ENCODE measurements at places on chromosomes 7 and 10.

- DNase-seq = peak; percentile 45
Observed at GRCh38 chr7:13742126-13742525, 247.3 kb downstream of the ETV1 start.

DNA sequence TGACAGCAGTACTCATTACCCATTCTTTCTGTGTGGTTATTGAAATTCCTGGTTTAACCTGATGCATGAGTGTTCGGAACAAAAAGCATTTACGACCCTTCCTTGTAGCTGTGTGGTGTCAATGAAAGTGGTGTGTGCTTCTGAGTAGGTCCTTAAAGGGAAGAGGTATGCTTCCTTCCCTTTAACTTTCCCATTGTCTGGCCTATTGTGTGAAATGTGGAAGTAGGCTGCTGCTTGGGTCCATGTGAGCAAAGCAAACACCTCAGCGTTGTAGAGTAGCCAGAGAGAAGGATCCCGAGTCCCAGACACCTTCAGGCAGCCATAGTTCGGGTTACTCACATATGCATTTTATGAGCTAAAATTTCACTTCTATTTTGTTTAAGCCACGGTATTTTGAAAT, 74.7 kb downstream of the TSPAN12 start:
- DNase-seq = no peak

GRCh38 chr7:131502810-131503508, 53.5 kb downstream of the PODXL start:
- DNase-seq = peak; percentile 20

DNA sequence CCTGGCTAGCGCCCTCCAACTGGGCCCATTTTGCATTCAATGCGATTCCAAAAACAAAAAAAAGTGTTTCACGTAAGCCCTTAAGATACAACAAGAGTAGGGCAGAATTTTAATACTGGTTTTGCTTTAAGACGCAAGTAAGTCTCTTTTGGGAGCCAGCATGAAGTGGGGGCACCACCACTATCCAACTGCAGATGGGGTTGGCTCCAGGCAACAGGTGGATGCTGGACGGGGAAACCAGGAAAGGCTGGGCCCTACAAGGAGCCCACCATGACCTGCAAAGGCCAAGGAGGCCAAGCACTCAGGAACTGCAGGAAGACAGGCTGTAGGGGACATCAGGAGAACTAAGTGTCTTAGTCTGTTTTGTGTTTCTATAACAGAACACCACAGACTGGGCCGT, 86.5 kb upstream of the INSIG1 start:
- DNase-seq = no peak

DNA sequence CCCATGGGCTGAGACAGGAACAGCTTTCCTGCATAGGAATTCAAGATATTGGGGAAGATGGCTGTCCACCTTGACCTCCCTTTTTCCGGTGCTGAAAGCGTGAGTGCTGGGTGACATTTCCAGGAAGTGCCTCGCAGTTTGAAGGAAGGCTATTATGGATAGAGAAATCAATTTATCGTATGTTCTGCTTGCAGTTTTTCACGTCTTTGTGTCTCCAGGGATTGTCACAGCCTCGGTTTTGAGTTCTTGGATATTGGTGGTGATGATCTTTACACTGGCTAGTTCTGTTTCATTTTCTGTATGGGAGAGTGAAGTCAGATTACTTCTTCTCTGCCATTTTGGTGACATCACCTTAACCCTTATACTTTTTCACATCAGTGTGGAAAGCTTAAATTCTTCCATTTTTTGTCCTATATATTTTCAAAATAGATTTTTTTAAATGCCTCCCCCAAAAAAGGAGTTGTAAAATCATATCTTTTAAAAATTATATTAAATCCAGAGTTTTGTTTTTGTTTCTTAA, 102.5 kb upstream of the APBB1IP start:
- no peak for DNase-seq

GRCh38 chr10:95443636-95444035, 117.5 kb downstream of the SORBS1 start:
- DNase-seq = no peak

GRCh38 chr10:43819464-43820230, 171.0 kb upstream of the ZNF32 start:
- DNase-seq = no peak

DNA sequence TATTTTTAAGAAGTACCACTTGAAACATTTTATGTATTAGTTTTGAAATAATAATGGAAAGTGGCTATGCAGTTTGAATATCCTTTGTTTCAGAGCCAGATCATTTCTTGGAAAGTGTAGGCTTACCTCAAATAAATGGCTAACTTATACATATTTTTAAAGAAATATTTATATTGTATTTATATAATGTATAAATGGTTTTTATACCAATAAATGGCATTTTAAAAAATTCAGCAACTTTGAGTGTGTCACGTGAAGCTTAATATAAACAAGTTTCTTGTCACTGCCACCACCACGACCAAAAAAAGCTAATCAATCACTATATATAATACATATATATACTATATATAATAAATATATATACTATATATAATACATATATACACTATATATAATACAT, 4.8 kb downstream of the IL6 start:
- no peak for DNase-seq

DNA sequence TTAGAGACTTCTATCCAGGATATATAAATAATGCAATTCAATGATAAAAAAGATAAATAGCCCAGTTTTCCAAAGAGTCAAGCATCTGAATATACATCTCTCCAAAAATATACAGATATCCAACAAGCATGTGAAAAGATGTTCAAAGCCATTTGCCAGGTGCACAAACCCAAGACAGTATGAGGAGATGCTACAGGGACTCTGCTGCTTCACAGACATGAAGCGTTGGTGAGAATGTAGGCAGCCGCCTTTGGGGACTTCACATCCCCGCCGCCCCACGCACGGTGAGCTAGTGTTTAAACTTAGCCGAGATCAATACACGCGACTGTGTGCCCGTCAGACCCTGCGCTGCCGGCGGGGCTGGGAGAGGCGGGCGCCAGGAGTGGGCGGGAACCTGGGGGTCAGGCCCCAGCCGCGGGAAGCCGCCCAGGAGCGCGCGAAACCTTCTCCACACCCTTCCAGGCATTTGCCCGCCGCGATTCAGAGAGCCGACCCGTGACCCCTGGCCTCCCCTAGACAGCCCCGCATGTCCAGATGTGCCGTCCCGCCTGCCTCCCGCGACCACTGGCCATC, 927 bp upstream of the ALOX5 start:
- DNase-seq = no peak

DNA sequence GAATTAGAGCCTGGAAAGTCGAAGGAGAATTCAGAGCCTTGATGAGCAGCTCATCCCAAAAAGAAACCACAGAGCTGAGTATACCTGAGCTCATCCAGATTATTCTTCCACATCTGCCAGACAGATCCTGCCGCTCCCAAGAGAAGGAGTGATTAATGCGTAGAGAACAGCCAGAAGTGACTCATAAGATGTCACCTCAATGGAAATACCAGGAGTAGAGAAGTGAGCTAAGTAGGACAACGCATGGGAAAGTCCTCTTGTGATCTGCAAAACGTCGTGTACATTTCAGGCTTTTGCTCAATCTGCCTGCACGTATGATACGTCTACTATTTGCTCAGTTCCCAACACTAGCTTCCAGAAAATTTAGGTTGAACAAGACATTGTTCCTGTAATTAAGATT, 230.5 kb upstream of the AUTS2 start:
- peak; percentile 40 for DNase-seq

DNA sequence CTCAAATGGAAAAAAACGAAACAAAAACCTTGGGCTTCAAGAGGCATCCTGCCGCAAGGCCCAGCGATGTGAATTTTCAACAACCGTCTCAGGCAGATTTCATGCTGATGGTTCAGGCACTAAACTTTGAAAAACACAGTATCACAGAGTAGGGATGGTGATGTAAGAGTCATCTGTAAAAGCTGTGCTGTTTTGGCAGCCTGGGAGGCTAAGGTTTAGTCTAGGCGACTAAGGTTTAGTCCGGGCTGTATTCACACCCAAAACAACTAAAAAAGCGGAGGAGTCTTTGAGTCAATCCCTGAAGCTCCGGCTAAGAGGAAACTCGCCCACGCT, 420 bp upstream of the MINPP1 start:
- DNase-seq = no peak

- DNase-seq = no peak
Observed at GRCh38 chr10:69044546-69044945, 43.4 kb upstream of the SRGN start.

GRCh38 chr10:30984563-30985328, 46.9 kb downstream of the ZNF438 start:
- DNase-seq = no peak

DNA sequence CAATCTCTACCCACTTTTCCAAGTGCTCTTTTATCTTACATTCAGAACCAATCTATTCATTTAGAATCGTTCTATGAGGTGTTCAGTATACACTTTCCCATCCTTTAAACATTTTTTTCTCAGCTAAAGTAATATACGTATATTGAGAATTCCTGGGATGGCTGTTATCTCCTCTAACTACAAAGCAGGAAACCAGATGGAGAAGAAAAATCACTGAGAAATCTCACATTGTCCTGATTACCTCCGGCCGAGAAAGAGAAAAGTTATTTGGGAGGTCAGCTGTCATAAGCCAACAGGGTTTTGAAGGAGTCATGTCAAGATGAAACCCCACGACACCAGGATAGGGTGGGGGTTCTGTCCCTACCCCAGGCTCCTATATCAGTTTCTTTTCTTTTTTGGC, 99.2 kb upstream of the KDM7A start:
- no peak for DNase-seq

GRCh38 chr10:59954296-59954695, 47.9 kb upstream of the CCDC6 start:
- peak; percentile 38 for DNase-seq

DNA sequence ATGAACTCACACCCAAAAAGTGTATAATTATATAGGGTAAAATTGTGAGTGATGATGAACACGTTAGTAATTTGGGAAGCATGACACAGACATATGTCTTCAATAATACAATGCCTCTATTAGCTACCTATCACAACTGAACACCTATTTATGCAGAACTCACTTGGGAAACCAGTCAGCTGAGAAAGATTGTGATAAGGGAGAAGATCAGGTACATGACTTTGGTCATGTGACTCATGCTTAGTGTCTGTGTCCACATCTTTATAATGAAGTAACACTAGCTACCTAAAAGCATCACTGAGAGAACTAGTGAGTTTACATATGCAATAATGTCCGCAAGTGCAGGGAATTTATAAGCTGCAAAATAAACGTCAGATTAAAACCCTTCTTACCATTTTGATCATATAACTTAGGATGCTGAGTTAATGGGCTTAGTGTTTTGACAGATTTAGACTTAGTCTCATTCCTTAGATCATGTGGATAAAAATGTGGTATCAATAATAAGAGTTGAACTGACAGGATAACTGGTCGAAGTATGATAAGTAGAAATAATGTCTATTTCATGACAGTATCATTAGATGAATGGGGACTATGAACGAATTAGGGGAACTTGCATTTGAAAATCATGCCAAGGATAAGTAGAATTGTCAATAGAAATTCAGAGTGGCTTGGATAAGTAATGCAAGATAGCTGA, 11.6 kb downstream of the VWDE start:
- DNase-seq = no peak

DNA sequence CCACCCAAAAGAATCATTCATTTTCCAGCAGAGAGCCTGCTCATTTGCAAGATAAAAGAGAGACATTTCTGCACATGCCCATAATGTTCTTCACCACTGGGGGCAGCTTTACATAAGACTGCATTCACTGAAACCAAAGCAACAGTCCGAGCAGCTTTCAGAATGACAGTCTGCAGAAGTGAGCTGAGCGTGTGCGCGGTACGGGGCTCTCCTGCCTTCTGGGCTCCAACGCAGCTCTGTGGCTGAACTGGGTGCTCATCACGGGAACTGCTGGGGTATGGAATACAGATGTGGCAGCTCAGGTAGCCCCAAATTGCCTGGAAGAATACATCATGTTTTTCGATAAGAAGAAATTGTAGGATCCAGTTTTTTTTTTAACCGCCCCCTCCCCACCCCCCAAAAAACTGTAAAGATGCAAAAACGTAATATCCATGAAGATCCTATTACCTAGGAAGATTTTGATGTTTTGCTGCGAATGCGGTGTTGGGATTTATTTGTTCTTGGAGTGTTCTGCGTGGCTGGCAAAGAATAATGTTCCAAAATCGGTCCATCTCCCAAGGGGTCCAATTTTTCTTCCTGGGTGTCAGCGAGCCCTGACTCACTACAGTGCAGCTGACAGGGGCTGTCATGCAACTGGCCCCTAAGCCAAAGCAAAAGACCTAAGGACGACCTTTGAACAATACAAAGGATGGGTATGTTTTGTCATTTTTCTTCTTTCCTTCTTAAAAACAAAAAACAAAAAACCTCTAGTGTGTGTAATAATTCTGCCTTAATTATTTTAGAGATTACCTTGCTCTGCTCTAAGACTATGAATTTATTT, at the start of gene LRRTM3:
TSS of gene LRRTM3 (plus strand) at position 141 of the 820 bp plus-strand sequence.
- DNase-seq = peak; percentile 65

- DNase-seq = no peak
Observed at GRCh38 chr7:69778138-69778537, 179.9 kb downstream of the AUTS2 start.

DNA sequence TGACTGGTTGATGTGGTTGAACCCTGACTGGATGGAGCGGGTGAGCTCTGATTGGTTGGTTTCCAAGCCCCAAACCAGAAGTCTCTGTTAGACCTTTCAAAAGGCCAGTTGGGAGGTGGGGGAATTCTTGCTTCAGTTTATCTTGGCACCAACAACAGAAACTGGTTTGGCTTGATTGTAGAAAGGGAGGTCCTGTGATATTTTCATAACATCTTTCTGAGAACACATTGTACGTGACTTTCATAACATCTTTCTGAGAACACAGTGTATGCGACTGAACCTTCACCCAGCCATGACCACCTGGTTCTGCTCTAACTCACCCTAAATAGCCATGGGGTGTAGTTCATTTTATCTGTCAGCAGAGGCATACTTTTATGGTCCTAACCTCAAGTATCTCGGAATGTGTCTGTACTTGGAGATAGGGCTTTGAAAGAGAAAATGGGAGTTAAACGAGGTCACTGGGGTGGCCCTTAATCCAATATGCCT, 88.3 kb downstream of the GALNT17 start:
- no peak for DNase-seq

DNA sequence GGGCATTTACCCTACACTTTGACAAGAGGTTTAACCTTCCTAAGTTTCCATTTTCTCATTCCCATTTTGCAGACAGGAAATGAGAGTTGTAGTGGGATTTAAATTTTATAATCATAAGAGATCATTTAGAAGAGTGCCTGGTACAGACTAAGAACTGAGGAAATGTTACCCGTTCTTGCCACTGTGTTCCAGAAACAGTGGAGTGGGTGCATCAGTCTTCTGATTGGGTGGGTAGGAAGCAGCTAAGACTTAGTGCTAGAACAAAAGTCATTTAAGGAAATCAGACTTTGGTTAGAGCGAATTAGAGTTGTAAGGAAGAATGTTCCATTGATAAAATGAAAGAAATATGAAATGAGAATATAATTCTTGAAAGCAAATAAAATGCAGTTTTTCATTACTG, 8.4 kb upstream of the SYPL1 start:
- no peak for DNase-seq

GRCh38 chr10:49781247-49781646, 19.1 kb upstream of the OGDHL start:
- no peak for DNase-seq

GRCh38 chr10:118662228-118663035, 67.0 kb upstream of the PRLHR start:
- DNase-seq = no peak

- DNase-seq = no peak
Observed at GRCh38 chr10:98264378-98265065, 3.5 kb downstream of the LOXL4 start.

Measured in NCI-H226 (cell line).